ENCODE measurements at places on chromosomes 4 and X.

DNA sequence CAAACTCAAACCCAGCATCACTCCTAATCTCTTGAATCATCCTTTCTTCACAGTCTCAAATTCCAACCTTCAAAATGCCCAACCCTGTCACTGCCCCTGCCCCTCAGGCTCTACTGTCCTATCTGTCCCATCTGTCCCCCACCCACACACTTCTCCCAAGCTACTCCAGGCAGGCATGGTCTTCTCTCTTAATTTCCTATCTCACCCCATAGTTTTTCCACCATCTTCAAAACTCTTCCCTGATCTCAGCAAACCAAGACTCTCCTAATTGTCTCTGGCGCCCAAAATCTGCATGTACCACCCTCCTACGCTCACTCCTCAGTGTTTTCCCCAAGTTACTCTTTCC, 644 bp downstream of the LAMP2 start:
- no peak for DNase-seq

DNA sequence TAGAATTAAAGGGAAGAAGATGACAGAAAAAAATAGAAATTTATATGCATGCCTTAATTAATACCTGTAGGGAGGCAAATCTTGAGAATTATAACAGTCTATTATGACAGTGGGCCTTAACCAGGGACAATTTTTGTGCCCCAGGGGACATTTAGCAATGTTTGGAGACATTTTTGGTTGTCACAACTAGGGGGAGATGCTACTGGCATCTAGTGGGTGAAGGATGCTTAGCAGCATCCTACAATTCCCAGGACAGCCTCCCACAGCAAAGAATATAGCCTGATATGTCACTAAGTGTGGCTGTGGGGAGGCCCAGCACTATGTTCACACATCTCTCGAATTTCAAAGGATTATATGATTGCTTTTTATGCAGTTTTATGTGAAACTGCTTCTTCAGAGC, 10.5 kb downstream of the GPR82 start:
- DNase-seq: no peak

- DNase-seq: no peak
Measured at GRCh38 chr4:1459722-1460511, 53.7 kb upstream of the NKX1-1 start.

- DNase-seq: no peak
Measured at GRCh38 chrX:12366440-12366839, 228.2 kb downstream of the FRMPD4 start.

GRCh38 chr4:130855533-130855932, 1759.6 kb downstream of the C4orf33 start:
- DNase-seq: no peak

DNA sequence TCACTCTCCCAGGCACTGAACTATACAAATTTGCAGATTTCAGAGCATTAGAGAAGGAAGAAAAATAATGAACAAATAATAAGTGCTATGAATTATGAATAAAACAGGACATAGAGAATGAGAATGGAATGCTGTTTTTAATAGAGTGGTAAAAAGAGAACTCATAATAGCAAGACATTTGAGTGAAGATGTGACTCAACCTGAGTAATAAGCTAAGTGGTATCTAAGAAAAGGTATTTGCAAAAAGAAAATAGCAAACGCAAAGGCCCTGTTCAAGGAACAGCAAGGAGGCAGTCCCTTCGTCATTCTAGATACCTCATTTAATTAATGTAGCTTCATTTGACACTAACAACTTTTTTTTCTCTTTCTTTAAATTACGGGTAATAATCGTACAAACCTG, 1910.0 kb upstream of the TENM3 start:
- no peak for DNase-seq

DNA sequence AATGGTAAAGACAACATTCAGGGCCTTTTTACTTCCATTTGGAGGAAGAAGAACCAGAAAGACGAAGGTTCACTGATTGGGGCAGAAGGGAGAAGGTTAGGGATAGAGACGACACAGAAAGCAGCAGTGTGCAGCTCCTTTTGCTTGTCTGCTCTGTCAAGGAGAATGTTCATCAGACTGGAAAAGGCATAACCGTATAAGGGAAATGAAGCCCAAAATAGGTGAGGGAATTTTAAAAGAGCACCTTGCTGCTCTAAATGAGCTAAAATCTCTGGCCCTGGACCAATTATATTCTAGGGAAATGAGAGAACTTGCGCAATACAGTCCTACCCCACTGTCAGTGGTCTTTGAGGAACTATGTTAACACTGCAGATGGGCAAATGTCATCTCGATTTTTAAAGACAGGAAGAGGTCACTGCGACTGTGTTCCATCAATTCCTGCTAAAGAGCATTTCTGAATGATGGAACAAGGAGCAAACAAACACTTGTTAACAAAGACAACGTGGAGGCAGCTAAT, 909.8 kb upstream of the FTHL17 start:
- DNase-seq: no peak

GRCh38 chr4:110484029-110484428, 8.1 kb downstream of the ENPEP start:
- DNase-seq: no peak

- no peak for DNase-seq
Measured at GRCh38 chrX:9050331-9050730, 16.4 kb upstream of the FAM9B start.

GRCh38 chrX:73401591-73402266, 45.1 kb upstream of the CDX4 start:
- DNase-seq: no peak

- DNase-seq: no peak
Measured at GRCh38 chrX:136206916-136207315, 44.3 kb downstream of the MAP7D3 start.

DNA sequence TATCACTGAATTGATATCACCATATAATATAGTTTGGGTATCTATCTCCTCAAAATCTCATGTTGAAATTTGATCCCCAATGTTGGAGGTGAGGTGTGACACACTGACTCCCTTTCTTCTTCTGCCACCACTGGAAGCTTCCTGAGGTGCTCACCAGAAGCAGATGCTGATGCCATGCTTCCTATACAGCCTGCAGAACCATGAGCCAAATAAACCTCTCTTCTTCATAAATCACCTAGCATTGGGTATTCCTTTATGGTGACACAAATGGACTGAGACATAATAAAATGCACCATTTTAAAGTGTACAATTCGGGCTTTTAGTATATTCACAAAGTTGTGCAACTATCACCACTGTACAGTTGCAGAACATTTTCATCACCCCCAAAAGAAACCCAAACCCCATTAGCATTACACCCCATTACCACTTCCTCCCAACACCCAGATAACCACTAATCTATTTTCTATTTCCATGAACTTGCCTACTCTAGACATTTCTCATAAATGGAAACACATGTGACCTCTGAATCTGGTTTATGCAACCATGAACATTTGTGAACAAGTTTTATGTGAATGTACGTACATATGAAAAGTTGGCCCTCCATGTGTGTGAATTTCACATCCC, 148.9 kb downstream of the OPHN1 start:
- DNase-seq: no peak

GRCh38 chr4:62771983-62772557, 1571.9 kb downstream of the ADGRL3 start:
- no peak for DNase-seq

DNA sequence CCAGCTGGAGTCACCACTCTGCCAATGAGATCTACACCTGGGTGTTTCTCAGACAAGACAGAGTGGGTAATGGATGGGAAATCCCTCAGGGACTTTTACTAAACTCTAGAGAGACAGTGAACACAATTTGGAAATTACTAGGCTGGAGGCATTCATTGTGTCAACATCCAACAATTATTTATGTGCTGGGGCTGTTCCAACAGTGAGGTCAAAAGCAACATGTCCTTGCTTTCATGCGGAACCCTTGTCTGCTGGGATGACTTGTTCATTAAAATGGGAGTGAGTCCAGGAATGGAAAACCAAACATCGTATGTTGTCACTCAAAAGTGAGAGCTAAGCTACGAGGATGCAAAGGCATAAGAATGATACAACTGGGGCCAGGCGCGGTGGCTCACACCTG, 54.0 kb downstream of the DRD5 start:
- no peak for DNase-seq

- DNase-seq: no peak
Measured at GRCh38 chr4:180081072-180081471, 2162.1 kb upstream of the TENM3 start.

GRCh38 chrX:44667771-44668170, 125.1 kb upstream of the FUNDC1 start:
- DNase-seq: no peak

DNA sequence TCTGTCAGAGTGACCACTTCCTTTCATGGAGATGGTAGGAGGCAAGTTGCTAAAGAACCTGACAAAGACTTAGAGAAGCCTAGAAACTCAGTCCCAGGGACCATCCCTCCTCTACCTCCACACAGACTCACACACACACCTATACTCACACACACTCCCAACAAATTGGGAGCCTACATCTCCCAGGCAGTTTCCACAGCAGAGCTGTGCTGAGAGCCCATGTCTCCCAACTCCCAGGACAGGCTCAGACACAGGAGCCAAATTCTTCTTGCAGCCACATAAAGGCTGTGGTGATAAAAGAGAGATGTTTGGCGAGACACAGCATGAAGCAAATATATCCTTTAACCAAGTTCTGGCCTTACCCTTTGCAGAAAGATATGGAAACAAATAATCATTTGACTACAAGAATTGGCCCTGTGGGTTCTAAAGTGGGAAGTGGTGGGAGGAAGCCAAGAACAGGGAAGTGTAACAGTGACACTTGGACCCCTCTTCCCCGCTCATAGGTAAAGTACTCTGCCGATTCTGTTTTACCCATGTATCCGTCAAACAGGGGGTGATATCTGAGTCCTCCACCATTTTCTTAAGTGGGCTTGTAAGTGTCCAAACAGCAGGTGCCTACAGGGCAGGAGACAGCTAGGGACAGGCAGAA, 11.0 kb upstream of the IDS start:
- no peak for DNase-seq

DNA sequence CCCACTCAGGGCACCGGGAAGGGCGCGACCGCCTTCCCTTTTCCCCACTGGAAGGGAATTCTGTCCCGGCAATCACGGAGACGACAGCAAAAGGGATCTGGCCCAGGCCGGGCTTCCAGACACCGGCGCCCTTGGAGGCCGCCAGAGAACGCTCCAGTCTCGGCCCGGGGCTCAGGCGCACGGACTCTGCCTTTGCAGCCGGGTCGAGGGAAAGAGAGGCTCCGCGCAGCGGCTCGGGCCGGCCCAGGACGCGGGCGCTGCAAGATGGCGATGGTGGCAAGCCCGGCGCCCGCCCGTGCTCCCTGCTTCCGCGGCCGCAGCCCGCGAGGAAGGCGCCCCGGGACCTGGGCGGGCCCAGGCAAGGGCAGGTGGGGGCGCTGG, 1.1 kb downstream of the CTBP1 start:
- DNase-seq: no peak

- no peak for DNase-seq
Measured at GRCh38 chrX:123184866-123185276, 793 bp downstream of the GRIA3 start.

DNA sequence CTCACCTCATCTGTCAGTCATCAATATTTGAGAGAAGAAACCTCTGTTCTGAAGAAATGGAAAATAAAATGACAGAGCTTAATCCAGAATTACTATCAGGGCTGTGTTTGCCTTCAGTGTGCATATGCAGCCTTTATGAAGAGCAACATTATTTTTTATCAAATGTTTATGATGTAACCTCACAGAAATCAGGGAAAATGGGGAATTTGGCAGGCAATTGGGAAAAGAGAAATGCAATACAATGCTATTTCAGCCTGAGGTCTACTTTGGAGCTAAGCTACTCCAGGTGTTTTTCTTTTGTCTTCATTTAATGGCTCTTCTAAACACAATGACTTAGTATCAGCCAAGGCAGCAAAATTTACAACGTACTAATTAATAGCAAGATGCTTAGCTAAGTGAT, 241.1 kb upstream of the TET2 start:
- no peak for DNase-seq

DNA sequence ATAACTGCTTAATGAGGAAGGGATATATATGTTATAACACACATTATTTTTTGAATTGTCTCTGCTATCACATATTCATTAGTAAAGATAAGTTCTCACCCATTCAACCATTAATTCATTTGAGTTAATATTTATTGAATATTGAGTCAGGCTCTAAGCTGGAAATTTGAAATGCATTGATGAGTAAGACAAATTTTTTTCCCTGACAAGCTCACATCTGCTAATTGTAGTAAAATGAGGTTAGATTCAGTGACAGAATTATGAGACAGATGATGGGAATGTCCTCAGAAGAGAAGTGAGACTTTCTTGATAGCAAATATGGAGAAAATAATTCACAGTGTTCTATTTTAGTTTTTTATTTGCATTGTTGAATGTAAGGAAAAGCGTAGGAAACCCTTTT, 194.3 kb downstream of the SLC4A4 start:
- no peak for DNase-seq

- DNase-seq: no peak
Measured at GRCh38 chr4:40573593-40574311, 55.9 kb downstream of the RBM47 start.

- no peak for DNase-seq
Measured at GRCh38 chrX:98077440-98077839, 1193.7 kb downstream of the RPA4 start.

- no peak for DNase-seq
Measured at GRCh38 chrX:99308302-99308701, 1101.8 kb downstream of the PCDH19 start.

- DNase-seq: no peak
Measured at GRCh38 chr4:83221897-83222441, 62.6 kb downstream of the COQ2 start.

DNA sequence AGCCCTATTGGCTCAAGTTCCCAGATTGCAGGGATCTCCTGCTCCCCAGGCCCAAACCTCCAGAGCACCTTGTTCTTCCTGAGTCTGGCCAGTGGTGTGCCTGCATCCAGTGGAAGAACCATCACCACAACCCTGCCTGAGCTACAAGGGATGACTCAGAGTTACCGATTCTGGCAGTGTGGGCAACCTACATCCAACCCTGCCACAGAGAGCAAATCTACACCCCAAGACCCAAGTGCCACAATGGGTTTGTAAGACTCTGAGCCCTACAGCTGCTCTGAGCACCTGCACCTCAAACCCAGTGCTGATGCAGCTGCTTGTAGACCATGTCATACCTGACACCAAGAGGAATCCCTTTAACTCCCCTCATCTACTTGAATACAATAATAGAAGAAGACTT, 110.0 kb downstream of the SOWAHB start:
- no peak for DNase-seq

Measured in activated naive CD4-positive, alpha-beta T cell treated with Interleukin-2 at 50 U/mL for 16 hours (primary cell).